ENCODE measurements at places on chromosomes 1 and 21. TPM values are rescaled to one million over a fixed set of nuclear protein-coding genes. Genes with fewer than 3 reads are reported as not detected.

KRTAP19-1 gene
- total RNA-seq, result not detected

VANGL1 gene
- total RNA-seq, result 3.4 TPM

PDC gene
- total RNA-seq, result not detected

TSSK3 gene
- total RNA-seq, result not detected

OR2L3 gene
- 0.25 TPM for total RNA-seq

TCEA3 gene
- total RNA-seq, result 4.4 TPM

CCDC17 gene
- 0.25 TPM for total RNA-seq

CDC7 gene
- 20.4 TPM for total RNA-seq

PLPPR4 gene
- 134 TPM for total RNA-seq

INSRR gene
- 0.25 TPM for total RNA-seq

CELSR2 gene
- total RNA-seq, result 46.5 TPM

XCL2 gene
- total RNA-seq, result not detected

THEM4 gene
- 4.2 TPM for total RNA-seq

LAD1 gene
- total RNA-seq, result not detected

SHE gene
- total RNA-seq, result 1.2 TPM

LAMC2 gene
- total RNA-seq, result 0.74 TPM

FH gene
- total RNA-seq, result 35.7 TPM

RBM11 gene
- 5.9 TPM for total RNA-seq

RASAL2 gene
- total RNA-seq, result 28.8 TPM

FCRLA gene
- 0.49 TPM for total RNA-seq

GATAD2B gene
- total RNA-seq, result 26.6 TPM

CLEC20A gene
- total RNA-seq, result not detected

DYNLT5 gene
- total RNA-seq, result 6.4 TPM

VSIG8 gene
- total RNA-seq, result not detected

AMY1A gene
- not detected for total RNA-seq

GNAT2 gene
- total RNA-seq, result not detected

SELP gene
- total RNA-seq, result 0.49 TPM

SDC3 gene
- 98.1 TPM for total RNA-seq

KLF17 gene
- under 0.01 TPM for total RNA-seq

IGSF9 gene
- 7.6 TPM for total RNA-seq

KRTAP10-7 gene
- not detected for total RNA-seq

RIIAD1 gene
- 15.2 TPM for total RNA-seq

DSTYK gene
- total RNA-seq, result 19.4 TPM

PIGR gene
- under 0.01 TPM for total RNA-seq

ETNK2 gene
- 17.0 TPM for total RNA-seq
